ENCODE measurements at places on chromosomes 7 and 10.

DNA sequence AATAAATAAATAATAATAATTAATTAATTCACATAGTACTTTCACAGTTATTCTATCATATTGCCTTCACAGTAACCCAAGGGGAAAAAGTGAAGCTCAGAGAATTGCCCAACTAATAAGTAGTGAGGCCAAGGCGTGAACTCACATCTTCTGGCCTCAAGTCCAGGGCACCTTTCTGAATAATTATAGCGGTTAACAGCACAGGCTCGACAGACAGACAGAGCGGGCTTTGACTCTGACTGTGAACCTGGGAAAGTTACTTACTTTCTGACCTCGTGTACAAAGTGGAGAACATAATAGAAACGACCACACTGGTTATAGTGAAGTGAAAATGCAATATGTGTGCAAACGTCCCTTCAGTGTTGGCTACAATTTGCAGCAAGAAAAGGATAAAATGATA, 5.7 kb upstream of the SMKR1 start:
- DNase-seq, result no peak

DNA sequence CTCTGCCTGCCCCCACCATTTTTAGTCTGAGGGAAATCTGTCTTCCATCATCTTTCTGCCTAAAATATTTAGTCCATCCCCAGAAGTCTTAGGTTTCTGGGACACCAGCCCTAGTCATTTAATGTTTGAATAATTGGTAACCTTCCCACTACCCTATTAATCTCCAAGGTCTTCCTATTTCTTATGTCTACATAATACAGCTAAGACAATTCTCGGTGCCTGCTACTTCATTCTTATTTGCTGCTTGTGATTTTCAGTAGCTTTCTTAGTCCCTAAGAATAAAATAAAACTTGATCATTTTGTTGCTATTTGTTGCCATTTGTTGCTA, 11.1 kb downstream of the RALA start:
- DNase-seq, result no peak

GRCh38 chr7:102044984-102045673, 227.7 kb downstream of the CUX1 start:
- no peak for DNase-seq

GRCh38 chr7:116236020-116236630, 25.8 kb downstream of the TES start:
- DNase-seq, result no peak

DNA sequence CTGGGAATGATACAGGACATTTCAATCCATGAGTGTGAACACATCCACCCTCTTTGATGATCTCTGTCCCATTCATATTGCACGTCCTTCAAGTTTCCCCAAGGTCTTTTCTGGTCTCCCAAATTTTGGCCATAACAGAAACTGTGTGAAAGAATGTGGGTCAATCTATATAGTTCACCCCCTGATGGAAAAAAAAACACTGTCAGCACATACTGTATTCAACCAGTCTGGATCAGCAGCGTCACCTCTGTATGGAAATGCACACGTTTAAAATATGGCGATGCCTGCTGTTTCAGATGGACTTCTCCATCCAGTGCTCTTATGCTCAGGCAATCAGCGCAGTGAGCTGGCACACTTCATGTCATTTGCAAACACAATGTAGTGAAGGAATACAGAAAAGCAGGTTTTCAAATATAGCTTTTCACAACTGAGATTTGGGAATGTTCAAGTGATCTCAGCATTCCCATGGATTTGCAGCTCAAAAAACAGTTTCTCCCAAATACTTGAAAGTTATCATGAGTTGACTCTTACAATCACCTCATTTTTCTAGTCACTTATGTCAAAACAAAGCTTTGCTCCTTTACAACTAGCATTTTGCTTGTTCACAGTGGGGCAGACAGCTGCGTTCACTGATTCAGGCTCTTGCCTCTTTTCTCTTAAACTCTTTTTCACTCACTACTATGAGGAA, 61.1 kb downstream of the FAM13C start:
- DNase-seq, result no peak

- DNase-seq, result no peak
Measured at GRCh38 chr7:74291535-74291934, 2.3 kb downstream of the CLIP2 start.

DNA sequence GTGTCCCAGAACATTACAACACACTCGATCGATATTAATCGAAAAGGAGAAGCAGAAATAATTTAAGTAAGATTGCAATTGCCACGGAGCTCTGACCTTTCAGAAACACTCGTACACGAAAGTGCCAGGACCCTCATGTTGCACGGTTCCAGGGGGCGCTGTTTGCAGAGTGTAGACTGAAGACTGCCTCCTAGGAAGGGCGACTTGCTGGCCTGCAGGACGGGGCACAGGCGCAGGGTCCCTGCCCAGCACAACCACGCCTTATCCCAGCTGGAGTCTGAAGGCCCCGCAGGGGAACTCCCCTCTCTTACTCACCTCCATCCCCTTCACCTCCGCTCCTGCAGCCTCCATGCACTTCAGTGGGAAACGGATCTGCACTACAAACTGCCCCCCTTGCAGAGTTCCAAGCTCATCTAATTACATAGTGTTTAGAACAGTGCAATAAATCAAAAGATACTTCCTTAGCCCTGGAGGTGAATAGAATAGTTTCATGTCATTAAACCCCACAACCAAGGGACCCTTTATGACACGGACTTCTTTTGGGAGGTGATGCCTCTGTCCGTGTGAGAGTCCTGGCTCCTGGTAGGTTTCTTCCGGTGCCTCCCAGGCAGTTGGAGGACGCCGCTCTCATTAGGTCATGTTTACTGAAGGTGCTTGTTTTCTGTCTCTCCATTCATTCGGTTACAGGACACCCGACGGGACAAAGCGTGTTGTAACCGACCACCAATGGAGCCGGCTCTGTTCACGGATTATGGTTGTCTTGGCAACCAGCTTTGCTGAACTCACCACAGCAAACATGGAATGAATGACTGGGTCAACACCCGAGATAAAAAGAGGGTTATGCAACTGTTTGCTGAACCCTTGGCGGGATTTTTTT, 262.2 kb downstream of the BAMBI start:
- DNase-seq, result no peak

DNA sequence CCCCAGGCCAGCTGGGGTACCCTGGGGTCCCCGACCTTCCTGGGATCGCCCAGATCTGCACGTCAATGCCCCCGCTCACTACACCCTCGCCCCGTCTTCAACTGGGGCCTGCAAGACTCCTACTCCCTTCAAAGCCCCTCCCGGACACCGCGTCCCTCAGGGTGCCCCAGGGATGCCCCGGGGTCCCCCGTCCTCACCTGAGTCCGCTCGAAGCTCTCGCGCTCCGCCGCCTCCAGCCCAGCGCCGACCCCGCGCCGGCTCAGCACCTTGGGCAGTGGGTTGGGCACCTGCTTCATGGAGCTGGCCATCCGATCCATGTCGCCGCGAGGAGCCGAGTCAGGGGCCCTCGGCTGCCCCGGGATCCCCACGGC, at the start of gene HIP1:
Gene HIP1 (minus strand): TSS at position 338 of the 371 bp plus-strand sequence. CDS start 21 bp downstream, at position 317.
- no peak for DNase-seq

DNA sequence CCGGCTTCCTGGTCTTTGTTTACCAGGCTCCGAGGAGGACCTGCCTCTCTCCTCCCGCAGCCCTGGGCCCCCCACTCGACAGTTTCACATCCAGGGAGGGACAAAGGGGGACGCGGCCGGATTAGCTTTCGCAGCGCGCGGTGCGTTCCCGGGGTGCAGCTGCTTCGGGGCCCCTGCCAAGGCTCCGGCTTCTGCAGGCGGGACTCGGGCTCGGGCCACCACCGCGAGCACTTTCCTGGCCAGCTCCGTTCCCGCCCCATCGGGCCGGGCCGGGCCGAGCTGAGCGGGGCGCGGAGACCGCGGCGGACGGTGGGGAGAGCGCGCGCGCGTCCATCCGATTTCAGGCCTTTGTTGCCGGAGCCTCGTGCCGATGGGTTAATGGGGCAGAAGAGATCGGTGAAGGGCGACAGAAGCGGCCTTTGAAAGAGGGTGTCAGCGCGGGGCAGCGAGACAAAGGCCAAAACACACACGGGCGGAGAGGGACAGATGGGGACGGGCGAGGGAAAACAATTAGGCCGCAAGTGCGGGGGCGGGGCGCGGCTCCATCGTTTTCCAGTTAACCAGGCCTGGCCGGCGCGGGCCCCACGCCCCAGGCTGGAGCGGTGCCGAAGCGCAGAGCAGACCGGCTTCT, 8.5 kb upstream of the UNCX start:
- DNase-seq, result no peak

DNA sequence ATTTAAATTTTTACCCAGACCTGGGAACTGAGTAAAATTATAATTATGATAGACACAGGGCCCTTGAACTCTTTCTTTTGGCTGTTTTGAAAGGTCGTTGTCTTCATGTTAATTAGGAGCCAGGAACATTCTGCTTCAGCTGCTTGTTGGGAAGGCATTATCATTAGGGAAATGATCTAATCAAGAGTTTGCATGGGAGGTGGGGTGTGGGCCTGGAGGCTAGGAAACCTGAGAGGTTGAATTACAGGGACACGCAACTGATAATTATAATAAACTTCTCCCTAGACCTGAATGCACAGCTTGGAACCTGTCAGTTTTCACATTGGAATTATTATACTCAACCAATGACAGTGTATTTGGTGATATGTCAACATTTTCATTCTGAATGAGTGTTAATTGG, 237.7 kb downstream of the CACNB2 start:
- DNase-seq, result no peak

DNA sequence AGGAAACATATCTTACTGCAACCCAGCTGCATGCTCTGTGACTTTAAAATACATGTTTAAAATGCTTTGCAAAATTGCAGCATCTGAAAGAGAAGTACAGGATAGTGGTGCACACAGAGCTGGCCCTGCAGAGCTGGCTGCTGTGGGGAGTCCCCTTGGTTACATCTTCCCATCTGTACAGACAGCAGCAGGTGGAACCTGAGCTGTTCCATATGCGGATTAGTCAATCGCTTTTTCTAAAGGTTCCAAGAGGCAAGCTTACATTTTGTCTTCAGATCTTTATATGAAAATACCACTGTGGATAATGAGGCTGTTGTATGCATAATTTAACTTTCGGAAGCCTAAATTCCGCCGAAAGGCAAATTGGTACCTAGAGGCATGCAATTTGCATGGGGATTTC, 444.1 kb downstream of the NRG3 start:
- no peak for DNase-seq

Measured in activated T-cell treated with anti-CD3 and anti-CD28 coated beads, Interleukin-2, amount 50 U/mL, for 1 hour (primary cell).